ENCODE measurements at places on chromosomes 7 and 10.

GRCh38 chr10:132248455-132249225, 59.1 kb downstream of the STK32C start:
- DNase-seq: peak; percentile 23

- DNase-seq: no peak
Observed at GRCh38 chr7:95929710-95930280, 157.4 kb downstream of the DYNC1I1 start.

GRCh38 chr10:20200758-20201157, 384.5 kb downstream of the PLXDC2 start:
- no peak for DNase-seq

DNA sequence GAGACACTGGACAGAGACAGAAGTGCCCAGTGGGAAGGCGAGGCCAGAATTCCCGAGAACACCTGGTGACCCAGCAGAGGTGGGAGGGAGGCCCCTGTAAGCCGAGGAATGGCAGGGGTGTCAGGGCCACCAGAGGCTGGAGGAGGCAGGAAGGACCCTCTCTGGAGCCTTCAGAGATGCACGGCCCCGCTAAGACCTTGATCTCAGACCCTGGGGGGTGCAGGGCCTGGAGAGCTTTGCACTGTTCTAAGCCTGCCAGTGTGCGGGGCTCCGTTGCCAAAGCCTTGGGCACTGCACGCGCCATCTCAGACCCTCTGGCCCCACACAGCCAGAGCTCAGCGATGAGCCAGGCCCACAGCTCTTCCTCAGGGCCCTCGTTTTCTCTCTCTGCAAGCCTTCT, 557.1 kb downstream of the PTPRN2 start:
- no peak for DNase-seq

DNA sequence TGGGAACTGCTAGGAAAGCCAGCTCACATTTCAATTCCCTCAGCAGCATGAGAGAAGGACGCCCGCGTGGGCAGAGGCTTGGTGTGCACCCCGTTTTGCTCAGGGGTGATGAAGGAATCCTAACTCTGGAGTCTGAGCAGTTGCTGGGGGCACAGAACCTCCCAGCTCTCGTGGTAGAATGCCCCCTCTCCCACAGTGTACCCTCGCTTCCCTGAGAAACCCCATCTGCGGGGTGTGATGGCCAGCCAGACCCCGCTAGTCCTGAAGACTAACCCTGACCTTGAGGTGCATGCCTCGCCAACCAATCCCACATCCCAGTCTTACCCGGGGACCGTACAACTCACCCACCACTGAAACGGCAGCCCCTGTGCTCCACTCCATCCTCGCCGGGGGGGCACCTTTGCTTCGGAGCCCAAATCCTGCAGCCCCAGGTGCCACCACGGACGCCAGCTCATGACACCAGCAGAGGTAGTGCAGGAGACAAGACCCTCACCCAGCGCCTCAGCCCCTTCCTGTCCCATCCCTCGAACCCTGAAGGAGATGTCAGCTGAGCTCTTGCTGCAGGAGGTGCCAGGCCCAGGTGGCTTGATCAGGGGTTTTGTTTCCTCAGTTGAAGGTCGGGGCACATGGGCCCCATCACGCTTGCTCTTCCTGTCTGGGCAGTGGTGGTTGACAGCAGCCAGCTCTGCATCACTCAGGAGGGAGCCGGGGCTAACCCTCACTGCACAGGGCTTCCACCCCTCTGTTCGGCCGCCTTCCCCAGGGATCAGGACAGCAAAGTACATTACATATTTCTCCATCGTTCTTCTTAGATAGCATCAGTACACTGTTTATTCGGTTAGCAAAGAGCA, 236.5 kb downstream of the MGMT start:
- no peak for DNase-seq

GRCh38 chr7:102069931-102070629, 216.6 kb upstream of the SH2B2 start:
- no peak for DNase-seq

DNA sequence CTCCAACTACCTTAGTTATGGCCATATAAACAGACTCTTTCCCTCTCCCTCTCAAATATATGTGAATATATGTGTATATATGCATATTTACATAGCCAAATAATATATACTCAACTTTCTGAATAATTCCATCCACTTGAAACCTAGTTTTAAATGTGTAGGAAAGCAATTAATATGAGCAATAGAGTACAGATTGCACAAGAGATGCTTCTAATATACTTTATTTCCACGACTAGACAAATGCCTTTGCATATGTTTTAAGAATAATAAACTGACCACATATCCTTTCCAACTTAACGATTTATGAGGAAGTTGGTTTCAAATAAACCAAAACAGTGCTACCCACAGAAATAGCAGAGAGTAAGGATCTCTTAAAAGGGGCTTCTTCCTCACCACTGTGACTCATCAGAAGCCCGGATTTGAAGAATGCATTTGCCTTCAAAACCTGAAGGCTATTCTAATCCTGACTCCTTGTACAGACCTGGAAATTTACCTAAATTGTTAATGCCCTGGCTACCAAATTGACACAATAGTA, 266.3 kb downstream of the AHR start:
- no peak for DNase-seq

DNA sequence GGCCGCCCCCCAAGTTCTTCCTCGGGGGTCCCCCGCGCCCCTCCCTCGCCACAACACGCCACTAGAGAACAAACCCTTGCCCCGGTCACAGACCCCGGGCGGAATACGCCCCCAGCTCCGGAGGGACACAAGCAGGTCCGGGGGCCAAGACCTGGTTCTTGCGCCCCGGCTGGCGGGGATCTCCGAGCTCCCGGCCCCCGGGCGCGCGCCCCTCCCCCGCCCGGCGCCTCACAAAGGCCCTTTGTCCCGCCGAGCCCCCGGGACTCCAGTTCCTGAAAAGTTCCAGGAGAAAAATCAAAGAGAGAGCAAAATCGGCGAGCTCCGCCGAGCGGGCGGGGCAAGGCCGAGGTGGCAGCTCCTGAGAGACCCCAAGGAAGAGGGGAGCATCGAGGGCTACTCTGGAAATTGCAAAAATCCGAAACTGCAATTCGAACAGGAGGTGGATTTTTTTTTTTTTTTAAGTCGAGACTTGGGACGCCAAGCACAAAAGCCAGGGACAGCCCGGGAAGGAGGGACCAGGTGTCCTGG, 4.0 kb downstream of the TNRC18 start:
- no peak for DNase-seq

GRCh38 chr10:90224791-90225566, 523.6 kb downstream of the KIF20B start:
- DNase-seq: no peak

GRCh38 chr7:69630292-69630691, 32.0 kb downstream of the AUTS2 start:
- no peak for DNase-seq

- no peak for DNase-seq
Observed at GRCh38 chr10:31657434-31657872, 271.2 kb downstream of the ARHGAP12 start.

GRCh38 chr10:102729029-102730026, 14.4 kb upstream of the WBP1L start:
- DNase-seq: peak; percentile 17

DNA sequence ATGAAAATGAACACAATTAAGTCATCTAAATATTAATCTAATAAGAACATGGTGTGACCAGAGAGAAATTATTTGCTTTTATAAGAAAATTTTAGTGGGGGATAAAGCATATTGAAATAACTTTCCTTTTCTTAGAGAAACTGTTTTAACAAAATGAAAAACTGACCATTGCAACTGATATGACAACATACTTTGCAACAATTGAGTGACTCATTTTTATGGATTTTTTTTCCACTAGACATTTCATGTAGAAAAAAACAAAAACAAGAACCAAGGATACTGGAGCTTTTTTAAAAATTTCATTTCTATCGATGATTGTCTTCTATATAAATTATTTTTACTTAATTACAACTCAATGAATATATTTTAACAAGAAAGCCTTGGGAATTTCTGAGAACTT, 90.0 kb downstream of the C1GALT1 start:
- no peak for DNase-seq

DNA sequence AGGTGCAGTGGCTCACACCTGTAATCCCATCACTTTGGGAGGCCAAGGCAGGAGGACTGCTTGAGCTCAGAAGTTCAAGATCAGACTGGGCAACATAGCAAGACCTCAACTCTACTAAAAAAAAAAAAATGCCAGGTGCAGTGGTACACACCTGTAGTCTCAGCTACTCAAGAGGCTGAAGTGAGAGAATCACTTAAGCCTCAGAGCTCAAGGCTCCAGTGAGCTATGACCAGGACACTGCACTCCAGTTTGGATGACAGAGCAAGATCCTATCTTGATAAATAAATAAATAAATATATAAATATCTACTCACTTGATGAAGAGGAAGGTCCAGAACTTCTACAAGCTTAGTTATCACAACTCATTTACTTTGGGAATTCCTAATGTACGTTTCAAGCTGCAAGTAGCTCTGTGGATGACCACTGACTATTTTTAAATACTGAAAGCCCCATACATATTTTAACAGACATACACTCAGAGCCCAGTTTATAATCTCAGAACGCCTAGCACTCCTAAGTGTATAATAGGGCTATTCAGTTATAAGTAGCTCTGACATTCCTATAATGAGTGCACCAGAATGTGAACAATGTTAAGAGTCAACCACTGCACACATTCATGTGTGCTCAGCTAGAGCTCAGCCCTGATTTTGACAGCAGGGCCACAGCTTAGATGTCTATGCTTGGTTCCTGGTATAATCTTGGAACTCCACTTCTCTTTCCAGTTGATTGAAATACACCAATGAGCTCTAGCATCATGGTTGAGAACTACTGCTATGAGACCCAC, 119.1 kb downstream of the CUBN start:
- no peak for DNase-seq

GRCh38 chr7:101538596-101539459, 90.3 kb downstream of the MYL10 start:
- peak; percentile 26 for DNase-seq

DNA sequence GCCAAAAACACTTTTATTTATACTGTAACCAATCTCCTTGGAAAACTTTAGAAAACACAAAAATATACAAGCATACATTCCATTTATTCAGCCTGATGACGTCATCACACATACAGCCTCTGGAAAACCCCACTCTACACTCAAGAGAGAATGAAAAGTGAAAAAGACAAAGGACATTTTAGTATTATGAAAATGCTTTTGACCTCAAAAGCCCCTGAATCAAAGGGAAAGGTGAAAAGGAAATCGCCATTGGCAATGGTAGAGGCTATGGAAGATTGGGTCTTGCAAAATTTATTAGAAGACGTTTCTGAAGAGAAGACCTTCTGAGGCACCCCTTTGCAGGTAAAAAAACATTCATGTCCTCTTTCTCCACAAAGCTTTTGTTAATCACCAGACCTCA, 82.9 kb upstream of the STRIP2 start:
- no peak for DNase-seq

- no peak for DNase-seq
Observed at GRCh38 chr7:48171202-48171601, at the start of gene ABCA13. TSS of gene ABCA13 (plus strand) at chr7:48171458. CDS start at chr7:48171484, 26 bp downstream.

DNA sequence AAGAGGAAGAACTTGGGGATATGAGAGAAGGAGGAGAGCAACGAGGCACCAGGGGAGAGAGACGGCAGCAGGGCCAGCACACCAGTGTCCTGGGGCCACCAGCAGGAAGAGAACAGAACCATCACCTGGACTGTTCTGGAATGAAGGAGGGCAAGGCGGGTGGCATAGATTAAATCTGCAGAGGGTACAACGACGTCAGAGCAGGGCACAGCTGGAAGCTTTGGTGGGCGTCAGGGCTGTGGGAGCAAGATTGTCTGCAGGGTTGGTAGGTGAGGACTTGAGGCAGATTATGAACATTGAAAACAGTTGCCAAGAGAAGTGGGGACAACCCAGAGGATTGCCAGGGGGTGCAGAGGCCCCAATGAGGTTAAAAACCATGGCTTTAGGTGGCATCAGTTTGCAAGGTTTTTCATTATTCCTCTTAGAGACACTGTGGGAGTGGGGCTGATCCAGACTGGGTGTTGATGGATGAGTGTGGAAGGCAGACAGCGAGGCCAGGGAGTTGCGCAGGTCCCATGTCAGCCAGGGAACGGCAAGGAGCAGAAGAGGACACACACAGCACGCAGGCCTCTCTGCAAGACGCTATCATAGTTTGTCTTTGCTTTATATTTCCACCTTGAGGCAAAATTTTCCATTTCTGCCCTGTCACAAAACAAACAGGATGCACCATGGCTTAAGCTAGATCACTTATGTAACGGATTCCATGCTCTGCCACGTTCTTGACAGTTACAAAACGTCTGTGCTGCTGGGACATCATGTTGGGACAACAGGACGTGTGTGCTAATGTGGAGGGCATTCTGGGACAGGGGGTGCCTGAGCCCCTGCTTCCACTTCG, 52.5 kb upstream of the LEP start:
- DNase-seq: no peak

DNA sequence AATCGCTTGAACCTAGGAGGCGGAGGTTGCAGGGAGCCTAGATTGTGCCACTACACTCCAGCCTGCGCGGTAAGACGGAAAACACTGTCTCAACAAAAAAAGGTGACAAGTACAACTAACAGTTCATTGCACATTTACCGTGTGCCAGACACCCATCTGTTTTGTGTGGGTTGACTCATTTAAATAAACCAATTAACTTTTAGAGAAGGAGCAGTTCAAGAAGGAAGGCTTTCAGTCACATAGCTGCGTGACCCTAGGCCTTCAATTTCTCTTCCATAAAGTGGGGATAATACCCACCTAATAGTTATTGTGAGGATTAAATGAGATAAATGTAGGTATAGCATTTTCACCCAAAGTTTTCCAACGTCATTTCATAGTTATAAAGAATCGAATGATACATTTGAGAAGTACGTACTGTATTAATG, 52.3 kb upstream of the KDM7A start:
- no peak for DNase-seq

GRCh38 chr10:8617792-8618191, 563.3 kb downstream of the GATA3 start:
- no peak for DNase-seq

- DNase-seq: no peak
Observed at GRCh38 chr7:142231716-142232115, 26.1 kb downstream of the PRSS58 start.

DNA sequence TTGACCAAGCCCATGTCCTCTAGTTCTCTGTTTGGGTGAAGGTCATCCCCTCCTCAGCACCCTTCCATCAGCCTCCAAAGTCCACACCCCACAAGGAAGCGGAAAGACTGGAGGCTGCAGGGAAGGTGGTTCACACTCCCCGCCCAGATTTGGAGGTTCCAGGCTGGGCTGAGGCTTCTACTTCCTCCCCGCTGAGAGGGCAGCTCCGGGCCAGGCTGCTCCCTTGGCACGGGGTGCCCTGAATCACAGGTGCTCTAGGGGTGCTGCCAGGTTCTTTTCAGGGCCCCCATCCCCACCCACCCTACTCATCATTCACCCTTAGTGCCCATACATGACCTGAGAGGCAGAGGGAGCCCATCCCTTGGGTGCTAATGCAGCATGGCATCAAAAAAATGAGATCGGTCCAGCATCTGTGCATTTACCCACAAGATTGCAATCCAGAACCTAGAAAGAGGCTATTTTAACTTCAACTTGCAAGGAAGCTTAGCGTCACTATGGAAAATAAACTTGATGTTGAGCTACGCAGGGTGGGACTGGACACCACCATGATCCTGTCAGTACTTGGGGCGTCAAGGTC, 47.3 kb upstream of the ZMIZ1 start:
- no peak for DNase-seq

- DNase-seq: no peak
Observed at GRCh38 chr10:133338080-133339071, 1.7 kb upstream of the CALY start.

GRCh38 chr10:130265542-130265941, 129.4 kb downstream of the GLRX3 start:
- no peak for DNase-seq
